Stimulated activated CD4-positive, alpha-beta T cell treated with anti-CD3 and anti-CD28 coated beads, Interleukin-15, amount 100 ng/mL, for 1 hour (primary cell): ENCODE measurements at places on chromosomes 7 and 10.

- no peak for DNase-seq
Measured at GRCh38 chr7:78151229-78151628, 352.7 kb downstream of the PHTF2 start.

- no peak for DNase-seq
Measured at GRCh38 chr10:112873541-112873940, 76.5 kb upstream of the TCF7L2 start.

GRCh38 chr10:60703266-60704041, 74.8 kb upstream of the CDK1 start:
- no peak for DNase-seq

- no peak for DNase-seq
Measured at GRCh38 chr10:107614939-107615685, 450.6 kb upstream of the SORCS1 start.

DNA sequence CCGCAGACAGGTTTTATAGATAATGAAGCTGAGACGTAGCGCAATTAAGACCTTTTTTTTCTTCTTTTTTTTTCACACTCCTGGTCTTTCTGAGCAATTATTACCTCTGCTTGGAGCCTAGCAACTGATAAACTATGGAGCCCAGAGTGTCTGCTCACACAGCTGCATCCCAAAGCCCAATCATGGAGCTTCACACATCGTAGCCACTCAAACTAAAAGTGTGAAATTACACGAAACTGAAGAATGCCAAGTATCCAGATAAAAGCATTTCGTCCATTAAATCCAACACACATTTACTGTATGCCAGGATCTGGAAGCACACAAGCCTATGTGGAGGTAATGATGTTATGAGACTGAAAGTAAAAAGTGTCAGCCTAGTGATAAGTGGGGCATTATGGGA, 97.6 kb downstream of the NRP1 start:
- DNase-seq: no peak

DNA sequence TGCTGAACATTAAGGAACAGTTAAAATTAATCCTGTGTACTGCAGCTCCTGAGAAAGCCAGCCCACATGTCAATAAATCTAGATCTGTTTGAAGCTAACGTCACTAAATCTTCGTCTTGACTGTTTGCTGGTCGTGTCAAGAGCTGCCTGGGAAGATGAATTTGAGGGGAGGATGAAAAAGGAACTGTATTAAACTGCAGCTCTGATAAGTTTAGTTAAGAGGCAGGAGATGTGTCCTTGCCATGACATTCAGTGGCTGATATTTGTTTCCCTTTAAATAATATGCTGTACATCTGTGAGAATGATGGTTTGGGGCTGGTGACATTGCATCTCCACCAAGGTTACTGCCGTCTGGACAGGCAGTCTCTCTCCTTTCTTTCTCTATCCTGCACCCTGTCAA, 435.3 kb downstream of the LRMDA start:
- no peak for DNase-seq

DNA sequence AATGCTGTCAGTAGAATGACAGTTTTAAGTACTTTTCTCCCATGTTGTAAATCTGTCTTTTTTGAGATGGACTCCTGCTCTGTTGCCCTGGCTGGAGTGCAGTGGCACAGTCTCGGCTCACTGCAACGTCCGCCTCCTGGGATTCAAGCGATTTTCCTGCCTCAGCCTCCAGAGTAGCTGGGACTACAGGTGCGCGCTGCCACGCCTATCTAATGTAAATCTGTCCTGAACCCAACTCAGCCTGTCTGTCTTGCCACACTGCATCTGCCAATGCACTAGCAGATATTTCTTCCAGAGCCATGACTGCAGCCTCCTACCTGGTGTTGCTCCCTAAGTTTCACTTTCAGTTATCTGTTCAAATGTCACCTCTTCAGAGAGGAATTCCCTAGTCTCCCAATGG, 264.1 kb downstream of the PHF14 start:
- no peak for DNase-seq

DNA sequence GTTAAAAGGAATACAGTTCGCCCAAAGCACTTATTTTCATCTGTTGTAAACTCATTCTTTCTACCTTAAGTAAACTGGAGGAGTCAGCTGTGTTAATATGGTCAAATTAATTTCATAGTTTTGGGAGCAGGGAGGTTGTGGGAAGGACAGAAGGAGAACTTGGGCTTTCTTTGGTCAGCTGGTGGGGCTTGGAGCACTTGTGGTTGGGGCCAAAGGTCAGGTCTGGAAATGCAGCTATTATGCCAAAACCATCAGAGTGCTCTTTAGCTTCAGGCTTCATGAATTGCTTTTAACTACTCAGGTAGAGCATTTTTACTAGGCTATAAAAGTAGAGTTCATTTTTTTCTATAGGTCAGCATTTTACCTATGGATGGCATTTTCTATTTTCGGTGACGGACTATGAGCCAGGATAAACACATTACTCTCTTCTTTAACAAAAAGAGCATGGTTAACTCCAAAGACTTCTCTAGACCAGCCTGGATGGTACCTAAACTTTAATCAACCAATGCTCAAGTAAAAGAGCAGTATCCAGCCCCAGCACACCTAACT, 30.0 kb downstream of the STEAP4 start:
- DNase-seq: no peak

GRCh38 chr7:16934722-16935340, 53.0 kb upstream of the AGR3 start:
- DNase-seq: no peak

GRCh38 chr7:150835702-150836280, 16.5 kb upstream of the AOC1 start:
- no peak for DNase-seq

DNA sequence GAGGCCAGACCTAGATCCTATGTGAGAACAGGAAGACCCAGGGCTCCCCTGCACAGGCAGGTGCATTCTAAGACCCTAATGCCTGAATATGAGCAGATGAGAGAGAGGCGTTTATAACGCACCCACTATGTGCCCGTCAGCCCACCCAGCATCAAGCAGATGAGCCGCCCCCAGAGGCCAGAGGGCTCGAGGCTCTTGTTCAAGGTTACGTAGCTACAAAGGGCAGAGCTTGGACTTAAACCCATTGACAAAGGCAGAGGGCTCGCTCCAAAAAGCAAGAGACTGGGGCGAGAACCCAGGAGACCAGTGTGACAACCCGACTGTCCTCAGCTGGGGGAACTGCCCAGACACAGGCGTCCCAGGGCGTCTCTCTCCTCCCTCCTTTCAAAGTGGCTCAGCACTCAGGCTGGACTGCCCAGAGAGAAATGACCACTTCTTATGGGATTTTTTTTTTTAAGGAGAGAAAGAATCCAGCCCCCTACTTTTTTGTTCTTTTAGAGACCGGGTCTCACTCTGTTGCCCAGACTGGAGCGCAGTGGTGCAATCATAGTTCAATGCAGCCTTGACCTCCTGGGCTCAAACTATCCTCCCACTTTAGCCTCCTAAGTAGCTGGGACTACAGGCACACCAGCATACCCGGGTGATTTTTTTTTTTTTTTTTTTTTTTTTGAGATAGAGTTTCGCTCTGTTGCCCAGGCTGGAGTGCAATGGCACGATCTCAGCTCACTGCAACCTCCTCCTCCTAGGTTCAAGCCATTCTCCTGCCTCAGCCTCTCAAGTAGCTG, 40.1 kb downstream of the TNRC18 start:
- no peak for DNase-seq

DNA sequence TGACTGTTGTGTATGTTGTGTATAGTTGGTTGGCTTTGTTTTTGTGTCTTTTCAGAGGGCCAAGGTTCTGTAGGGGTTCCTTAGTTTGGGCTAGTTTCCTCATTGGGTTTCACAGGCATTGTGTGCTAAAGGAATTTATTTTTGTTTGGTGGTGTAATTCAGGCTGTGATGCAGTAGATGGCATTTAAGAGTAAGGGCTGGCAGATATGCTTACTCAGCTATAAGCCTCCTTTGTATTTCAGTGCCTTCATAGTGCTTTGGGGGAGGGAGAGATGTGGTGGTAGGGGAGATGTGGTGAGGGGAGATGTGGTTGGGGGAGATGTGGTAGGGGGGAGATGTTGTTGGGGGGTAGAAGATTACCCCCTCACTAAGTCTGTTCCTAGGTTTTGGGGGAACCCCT, 91.7 kb downstream of the SLC25A40 start:
- DNase-seq: no peak

- DNase-seq: no peak
Measured at GRCh38 chr10:14513123-14513522, 182.4 kb upstream of the FRMD4A start.

DNA sequence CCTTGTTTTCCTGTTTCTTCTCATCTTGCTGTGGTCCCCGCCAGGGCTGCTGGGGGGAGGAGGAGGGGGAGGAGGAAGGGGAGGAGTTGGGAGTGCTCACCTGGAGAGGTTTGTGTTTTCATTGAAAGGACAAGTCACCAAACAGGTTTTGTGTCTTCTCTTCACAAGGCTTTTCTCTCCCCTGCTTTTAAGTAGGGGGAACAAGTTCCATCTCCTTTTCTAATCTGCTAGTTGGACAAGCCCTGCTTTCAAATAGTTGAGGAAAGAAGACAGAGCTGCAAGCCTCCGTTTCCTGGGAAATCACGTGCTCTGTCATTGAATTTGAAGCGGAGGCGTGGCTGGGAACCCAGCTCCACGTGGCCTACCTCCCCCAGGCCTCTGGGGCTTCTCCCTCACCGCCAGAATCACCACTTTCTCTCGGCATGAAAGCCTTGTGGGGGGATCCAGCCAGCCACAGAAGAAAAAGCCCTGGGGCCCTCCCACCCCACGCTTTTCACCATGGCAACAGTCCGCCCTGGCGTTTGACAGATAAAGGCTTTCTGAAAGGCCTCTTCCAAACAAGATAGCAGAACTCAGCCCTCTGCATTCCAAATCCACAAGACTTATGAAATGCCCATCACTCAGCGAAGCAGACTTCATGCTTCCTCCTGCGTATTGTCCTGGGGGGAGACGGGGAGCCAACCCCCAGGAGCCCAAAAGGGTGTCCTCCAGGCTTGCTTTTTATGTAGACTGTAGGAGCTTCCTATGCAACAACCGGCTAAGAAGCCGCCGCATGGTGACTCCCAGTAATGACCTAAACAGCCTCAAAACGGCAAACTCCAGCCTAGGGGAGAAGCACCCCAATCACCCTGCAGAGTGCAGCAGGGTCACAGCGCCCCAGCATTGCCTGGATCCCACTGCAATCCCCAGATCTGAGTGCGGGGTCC, 51.7 kb downstream of the PROSER2 start:
- peak; percentile 24 for DNase-seq

DNA sequence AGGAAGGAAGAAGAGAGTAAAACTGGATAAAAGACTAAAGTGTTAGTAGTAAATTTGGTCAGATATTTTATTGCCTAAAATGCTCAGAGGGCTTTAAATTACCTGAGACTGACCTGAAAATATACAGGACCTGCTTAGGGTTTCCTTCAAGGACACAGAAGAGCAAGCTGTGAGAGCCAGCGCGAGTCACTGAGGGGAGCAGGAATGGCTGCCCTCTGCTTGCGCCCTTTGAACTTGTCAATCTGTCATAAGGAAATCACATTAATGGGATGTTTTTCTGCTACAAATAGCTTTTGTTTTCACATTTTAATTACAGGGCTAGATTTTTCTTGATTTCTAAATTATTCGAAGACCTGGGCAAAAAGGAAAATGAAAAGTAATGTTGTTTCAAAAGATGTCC, 26.9 kb downstream of the DNAJB9 start:
- DNase-seq: no peak

DNA sequence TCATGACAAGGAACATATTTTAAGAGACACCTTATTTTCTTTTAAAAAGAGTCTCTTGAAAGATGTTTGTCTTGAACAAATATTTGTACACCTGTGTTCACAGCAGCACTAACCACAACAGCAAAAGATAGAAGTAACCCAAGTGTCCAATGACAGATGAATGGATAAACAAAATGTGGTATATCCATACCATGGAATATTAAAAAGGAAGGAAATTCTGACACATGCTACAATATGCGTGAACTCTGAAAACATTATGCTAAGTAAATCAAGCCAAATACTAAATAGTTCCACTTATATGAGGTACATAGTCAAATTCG, 17.8 kb downstream of the SGMS1 start:
- no peak for DNase-seq

- DNase-seq: no peak
Measured at GRCh38 chr10:44476409-44477045, 91.6 kb upstream of the CXCL12 start.

DNA sequence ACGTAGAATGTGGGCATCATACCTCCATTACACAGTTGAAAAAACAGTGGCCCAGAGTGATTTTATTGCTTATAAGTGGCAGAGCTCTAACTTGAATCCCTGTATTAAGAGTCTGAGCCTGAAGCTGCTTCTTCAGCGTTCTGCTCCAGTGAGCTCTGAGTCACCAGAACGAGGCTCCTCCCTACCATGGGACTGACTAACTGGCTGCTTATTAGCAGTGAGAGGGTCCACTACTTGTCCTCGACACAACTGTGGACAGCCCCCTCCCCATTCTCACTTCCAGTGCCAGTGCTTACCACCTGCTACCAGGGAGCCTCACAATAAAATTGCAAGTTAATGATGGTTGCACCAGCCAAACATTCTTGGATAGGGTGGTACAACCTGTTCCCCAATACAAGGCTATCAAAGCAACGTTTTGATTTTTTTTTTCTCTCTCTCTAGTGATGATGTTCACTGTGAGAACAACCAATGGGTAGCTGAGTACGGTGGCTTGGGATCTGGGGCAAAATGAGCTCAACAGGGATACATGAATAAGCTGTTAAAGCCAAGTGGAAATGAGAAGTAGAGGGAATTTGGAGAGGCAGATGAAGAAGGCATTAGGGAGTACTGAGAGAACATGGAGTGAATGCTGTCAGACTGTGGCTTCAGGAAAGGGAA, 2.7 kb upstream of the NRG3 start:
- no peak for DNase-seq

- DNase-seq: no peak
Measured at GRCh38 chr10:33235251-33235884, 99.1 kb downstream of the NRP1 start.

GRCh38 chr10:5827841-5828240, 14.6 kb upstream of the GDI2 start:
- no peak for DNase-seq

DNA sequence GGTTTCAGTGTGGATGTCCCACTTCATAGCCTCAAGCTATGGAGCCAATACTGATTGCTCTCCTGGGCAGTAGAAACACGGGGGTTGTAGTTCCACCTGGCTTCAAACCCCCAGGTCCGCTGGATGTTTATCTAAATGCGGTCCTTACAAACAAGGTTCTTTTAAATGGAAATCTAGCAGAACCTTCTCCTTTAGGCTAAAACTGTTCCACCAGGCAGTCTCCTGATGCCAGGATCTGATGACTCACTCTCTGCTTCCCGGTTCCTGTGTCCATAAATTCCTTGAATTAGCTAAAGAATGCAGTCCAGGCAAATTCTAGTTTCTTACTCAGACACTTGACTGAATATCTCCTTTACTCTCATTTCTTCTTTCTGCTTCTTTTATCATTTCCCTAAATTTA, 108.4 kb upstream of the FAM3C start:
- no peak for DNase-seq

- no peak for DNase-seq
Measured at GRCh38 chr10:123882681-123883445, 8.7 kb downstream of the CPXM2 start.

DNA sequence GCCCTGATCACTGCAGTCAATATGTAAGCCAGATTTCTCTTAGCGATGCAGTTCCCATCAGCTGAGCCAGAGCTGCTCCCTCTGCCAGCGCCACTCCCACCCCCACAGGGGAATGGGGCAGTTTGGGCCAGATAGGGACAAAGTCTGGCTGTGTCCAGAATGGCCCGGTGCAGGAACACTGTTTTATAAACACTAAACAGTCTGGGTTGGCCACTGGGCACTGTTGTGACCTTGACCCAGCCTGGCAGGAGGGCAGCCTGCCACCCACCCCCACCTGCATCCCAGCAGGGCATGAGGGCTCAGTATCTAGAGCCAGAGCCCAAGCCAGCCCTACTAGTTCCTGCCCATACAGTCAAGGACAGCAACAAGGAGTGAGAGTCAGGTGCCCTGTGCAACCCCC, 1.3 kb downstream of the OGDHL start:
- no peak for DNase-seq
